ENCODE measurements at places on chromosomes 3 and 15. TPM values are rescaled to one million over a fixed set of nuclear protein-coding genes. Genes with fewer than 3 reads are reported as not detected.

DNA sequence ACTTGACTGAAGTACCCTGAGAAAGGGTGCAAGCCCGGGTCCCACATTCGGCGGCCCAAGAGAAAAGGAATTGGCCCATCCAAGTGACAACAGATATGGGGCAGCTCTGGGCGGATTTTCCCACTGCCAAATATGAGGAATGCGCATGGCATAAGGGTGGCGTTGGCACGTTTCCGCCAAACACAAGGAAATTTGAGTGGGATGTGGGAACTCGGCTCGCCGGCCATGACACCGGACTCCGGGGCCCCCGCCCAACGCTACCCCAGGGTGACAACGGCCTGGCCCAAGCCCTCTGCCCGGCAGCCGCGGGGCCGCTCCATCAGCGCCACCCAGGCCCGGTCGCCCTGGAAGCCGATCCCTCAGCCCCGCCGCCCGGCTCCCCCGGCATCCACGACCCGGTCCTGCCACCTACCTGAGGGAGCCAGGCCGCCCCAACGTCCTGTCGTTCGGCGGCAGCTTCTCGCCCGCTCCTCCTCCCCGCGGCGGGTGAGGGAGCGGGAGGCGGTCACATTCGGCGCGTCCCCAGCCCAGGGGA lies 449 bp downstream of the RAF1 start:
- peaks cover 37% of the 10 kb centered on the region for H3K4me1 ChIP-seq
- no peaks in the 10 kb centered on the region for H3K27me3 ChIP-seq
- peak overlapping the region; percentile 89 for H3K4me3 ChIP-seq
- DNase-seq: peak; percentile 72
- peak overlapping the region; percentile 99 for H3K27ac ChIP-seq
- peaks cover 9% of the 10 kb centered on the region for H3K36me3 ChIP-seq

DNA sequence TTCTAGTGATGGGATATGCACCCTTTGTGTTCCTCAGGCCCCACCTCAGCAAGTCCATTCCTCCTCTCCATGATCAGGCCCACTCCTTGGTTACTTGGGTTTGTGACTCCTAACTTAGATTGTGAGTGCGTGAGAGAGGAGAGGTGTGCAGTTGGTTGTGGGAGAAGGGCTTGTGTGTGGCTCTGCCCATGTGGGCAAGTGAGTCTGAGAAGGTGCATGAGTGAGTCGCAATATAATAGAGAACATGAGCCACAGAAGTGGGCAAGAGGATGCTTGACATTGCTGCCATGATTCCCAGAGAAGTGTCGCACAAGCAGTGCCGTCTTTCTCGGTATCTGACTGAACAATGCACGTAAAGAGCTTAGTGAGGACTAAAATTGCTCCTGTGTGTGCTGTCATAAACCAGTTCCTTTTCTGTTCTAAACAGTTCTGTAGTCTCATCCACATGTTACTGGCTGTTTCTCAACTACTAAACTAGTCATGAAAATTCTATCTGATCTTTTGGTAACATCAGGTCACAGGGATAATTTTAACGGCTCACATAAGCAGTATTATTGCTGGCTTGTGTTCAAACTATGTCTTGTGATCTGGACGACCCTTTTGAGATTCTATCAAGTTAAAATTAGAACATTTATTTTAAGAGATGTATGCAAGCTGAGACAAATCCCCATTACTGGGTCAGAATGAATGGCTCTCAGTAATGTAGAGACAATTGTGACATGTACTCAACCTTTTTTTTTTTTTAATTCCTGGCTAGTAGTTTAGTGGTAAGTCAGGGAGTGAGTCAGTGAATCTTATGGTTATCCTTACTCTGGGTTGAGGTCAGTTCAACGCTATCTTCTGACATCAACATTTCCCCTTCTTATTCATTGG lies 25.6 kb downstream of the GYG1 start:
- no peaks in the 10 kb centered on the region for H3K27me3 ChIP-seq
- H3K4me1 ChIP-seq: peaks cover 12% of the 10 kb centered on the region
- peak overlapping the region; percentile 11 for H3K4me3 ChIP-seq
- H3K36me3 ChIP-seq: peaks cover 7% of the 10 kb centered on the region
- DNase-seq: no peak

- H3K27me3 ChIP-seq: peaks cover 71% of the 10 kb centered on the region
- DNase-seq: no peak
- H3K4me3 ChIP-seq: no peak overlapping the region
- H3K27ac ChIP-seq: no peak overlapping the region
- no peaks in the 10 kb centered on the region for H3K36me3 ChIP-seq
Observed at GRCh38 chr3:64266983-64267382, 41.7 kb upstream of the PRICKLE2 start.

DNA sequence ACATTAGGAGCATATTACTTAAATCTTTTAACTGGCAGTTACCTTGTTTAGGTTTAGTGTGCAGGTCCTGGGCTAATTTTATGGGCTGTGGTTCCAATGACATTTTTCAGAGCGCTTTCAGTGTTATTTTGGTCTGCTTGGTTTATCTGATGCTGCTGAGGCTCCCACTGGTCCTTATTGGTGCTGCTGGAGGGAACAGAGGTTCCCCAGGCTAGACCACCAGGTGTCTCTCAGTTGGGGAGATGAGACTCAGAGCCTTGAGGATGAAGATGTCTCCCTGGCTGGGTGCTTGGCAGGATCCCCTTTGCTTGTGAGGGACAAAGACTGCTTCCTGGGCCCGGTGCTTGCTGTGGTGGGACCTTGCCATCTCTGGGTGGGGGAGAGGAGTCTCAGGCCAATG lies 28.3 kb upstream of the TASOR start:
- peaks cover under 1% of the 10 kb centered on the region for H3K4me1 ChIP-seq
- H3K27ac ChIP-seq: no peak overlapping the region
- peaks cover 3% of the 10 kb centered on the region for H3K36me3 ChIP-seq
- no peak overlapping the region for H3K4me3 ChIP-seq
- DNase-seq: no peak

DNA sequence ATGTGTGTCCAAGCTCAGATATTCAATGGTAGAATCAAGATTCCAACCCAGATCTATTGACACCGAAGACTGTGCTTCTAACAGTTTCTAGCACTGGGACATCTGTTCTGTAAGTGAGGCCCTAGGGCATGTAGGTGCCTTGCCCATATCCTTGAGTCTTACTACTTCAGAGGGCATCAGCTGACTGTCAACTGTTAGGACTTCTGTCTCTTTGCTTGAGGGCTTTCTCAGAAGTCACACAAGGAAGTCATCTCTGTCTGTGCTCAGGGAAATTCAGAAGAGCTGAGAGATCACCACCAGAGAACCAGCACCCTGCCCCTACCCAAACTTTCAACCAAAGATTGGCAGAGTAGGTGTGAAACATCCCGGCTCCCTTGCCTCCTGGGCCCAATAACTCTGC lies 403.6 kb upstream of the PROK2 start:
- H3K27ac ChIP-seq: no peak overlapping the region
- H3K4me3 ChIP-seq: no peak overlapping the region
- peaks cover 41% of the 10 kb centered on the region for H3K4me1 ChIP-seq
- peaks cover 9% of the 10 kb centered on the region for H3K36me3 ChIP-seq
- DNase-seq: no peak

DNA sequence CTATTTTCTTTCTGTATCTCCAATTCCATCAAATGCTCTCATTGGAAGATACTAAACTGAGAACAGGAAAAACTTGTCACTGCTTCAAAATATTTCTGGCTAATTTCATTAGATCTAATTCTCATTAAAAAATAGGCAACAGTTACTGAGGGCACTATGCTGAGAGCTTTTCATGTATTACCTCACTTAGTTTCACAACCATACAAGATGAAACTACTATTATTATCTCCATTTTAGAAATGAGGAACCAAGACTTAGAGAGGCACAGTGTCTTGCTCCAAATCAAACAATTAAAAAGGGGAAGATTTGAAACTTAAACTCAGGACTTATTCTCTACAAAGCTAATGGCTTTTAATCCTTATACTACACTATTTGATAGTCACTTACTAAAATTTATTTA lies 7.2 kb upstream of the OTOL1 start:
- H3K36me3 ChIP-seq: no peaks in the 10 kb centered on the region
- H3K4me3 ChIP-seq: no peak overlapping the region
- peaks cover 28% of the 10 kb centered on the region for H3K27me3 ChIP-seq

DNA sequence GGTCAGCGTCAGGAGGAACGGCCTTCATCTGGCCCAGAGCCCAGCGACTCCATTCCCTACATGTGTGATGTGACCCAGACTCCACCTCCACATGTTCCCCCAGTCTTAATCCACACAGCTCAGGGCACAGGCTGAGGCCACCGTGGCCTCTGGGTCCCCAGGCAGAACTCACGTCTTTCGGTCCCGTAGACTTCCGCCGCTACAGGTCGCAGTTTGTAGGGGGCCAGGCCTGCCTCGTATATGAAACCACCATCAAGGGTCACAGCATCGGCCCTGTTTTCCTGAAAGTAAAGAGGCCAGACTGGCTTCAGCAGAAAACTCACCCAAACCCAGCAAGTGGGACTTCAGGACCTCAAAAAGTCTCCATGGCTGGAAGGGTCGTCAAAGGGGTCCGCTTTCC lies 8.6 kb downstream of the LTF start:
- DNase-seq: no peak
- no peaks in the 10 kb centered on the region for H3K4me1 ChIP-seq
- H3K27ac ChIP-seq: no peak overlapping the region
- H3K36me3 ChIP-seq: peaks cover 3% of the 10 kb centered on the region
- peaks cover 38% of the 10 kb centered on the region for H3K27me3 ChIP-seq

- H3K27ac ChIP-seq: peak overlapping the region; percentile 72
- H3K4me3 ChIP-seq: no peak overlapping the region
- H3K36me3 ChIP-seq: peaks cover 8% of the 10 kb centered on the region
- no peak for DNase-seq
Observed at GRCh38 chr3:51999846-52000245, 4.2 kb upstream of the RPL29 start.

DNA sequence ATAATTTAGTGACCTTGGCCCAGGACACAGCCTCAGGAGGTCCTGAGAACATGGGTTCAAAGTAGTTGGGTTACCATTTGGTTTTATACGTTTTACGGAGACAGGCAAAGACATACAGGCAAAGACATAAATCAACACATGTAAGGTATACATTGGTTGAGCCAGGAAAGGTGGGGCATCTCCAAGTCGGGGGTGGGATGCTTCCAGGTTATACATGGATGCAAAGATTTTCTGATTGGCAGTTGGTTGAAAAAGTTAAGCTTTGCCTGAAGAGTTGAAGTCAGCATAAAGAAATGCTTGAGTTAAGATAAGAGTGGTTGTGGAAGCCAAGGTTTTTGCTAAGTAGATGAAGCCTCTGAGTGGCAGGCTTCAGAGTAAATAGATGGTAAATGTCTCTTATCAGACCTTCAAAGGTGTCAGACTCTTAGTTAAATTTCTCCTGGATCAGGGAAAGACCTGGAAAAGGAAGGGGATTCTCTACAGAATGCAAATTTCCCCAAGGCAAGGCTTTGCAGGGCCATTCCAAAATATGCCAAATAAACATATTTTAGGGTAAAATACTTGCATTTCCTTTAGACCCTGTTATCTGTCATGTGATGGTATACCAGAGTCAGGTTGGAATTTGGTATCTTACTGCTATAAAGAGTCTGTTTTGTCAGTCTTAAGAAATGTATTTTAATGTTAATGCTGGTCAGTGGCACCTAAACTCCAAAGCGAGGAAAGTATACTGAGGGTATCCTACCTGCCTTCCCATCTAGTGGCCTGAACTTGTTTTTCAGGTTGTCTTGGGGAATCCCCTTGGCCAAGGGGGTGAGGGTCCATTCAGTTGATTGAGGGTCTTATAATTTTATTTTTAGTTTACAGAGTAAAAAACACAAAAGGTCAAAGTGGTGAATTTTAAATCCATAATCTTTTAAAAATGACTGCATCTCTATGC lies 8.2 kb upstream of the PDHB start:
- H3K4me1 ChIP-seq: no peaks in the 10 kb centered on the region
- H3K36me3 ChIP-seq: no peaks in the 10 kb centered on the region
- no peak overlapping the region for H3K27ac ChIP-seq
- no peak overlapping the region for H3K4me3 ChIP-seq
- H3K27me3 ChIP-seq: no peaks in the 10 kb centered on the region
- DNase-seq: no peak

DNA sequence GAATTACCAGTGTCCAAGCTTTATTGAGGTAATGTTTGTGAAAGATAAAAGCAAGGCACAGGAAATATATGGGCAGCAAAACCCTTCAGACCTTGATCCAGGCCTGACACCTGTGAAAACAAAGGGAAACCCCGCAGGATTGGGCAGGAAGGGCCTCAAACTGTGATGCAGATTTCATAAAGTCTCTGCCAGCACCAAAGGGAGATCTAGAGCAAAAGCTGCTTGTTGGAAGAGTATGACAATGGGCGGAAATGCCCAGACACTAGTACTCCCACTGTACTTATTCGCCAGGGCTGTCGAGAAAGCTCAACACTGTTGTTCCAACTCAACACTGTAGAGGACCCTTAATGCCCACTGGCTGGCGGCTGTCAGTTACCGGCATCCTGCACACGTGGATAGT lies 207.9 kb downstream of the CD47 start:
- no peaks in the 10 kb centered on the region for H3K36me3 ChIP-seq
- peaks cover 6% of the 10 kb centered on the region for H3K4me1 ChIP-seq
- H3K4me3 ChIP-seq: no peak overlapping the region
- H3K27me3 ChIP-seq: peaks cover 9% of the 10 kb centered on the region
- H3K27ac ChIP-seq: no peak overlapping the region

DNA sequence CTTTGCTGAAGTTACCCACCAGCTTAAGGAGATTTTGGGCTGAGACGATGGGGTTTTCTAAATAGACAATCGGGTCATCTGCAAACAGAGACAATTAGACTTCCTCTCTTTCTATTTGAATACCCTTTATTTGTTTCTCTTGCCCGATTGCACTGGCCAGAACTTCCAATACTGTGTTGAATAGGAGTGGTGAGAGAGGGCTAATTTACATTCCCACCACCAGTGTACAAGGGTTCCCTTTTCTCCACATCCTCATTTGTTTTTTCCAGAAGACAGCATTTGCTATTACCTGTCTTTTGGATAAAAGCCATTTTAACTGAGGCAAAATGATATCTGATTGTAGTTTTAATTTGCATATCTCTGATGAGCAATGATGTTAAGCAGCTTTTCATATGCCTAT lies 329.9 kb upstream of the TPRG1 start:
- H3K4me3 ChIP-seq: no peak overlapping the region
- no peak for DNase-seq

The TBC1D23 gene
- 27.5 TPM for total RNA-seq

The ZNF280D gene
- total RNA-seq: 21.3 TPM
